ENCODE measurements at places on chromosomes 2 and 18. TPM values are rescaled to one million over a fixed set of nuclear protein-coding genes. Genes with fewer than 3 reads are reported as not detected.

REG1A gene
- not detected for total RNA-seq

DNA sequence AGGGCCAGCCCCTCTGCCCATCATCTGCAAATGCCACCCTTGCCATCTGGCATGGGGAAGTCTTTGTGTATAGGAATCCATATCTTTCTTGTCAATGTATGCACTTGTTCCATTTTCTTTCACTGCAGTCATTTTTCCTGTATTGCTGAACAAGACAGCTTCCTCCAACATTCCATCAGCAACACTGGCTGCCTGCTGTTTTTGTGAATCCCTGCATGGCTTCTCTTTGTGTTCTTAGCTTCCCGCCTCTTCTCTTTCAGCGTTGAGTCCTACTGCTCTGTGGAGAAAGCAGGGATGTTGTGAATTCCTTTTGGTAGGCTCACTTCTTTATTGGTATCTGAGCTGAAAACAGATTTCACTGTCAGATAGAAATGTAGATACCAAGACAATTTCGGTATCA, 150.0 kb downstream of the LPIN1 start:
- no peak for DNase-seq

DNA sequence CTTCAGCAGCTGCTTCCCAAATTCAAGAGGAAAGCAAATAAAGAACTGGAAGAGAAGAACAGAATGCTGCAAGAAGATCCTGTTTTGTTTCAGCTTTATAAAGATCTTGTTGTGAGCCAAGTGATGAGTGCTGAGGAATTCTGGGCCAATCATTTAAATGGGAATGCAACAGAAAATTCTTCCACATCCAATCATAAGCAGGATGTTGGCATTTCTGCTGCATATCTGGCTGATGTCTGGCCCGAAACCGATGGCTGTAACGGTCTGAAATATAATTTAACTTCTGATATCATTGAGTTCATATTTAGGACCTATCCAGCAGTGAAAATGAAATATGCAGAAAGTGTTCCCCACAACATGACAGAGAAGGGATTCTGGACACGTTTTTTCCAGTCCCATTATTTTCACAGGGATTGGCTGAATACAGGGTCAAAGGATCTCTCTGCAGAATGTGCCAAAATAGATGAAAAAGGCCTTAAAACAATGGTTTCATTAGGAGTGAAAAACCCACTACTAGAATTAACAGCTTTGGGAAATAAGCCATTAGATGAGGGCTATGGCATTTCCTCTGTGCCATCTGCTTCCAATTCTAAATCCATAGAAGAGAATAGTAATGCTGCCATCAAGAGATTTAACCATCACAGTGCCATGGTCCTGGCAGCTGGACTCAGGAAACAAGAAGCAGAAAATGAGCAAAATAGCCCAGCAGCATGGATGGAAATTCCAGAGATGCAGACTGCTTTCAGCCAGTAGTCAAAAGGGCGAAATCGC, 175.6 kb downstream of the MC4R start:
- DNase-seq = no peak

- no peak for DNase-seq
These were observed 6.8 kb downstream of the RPL37A start for GRCh38 chr2:216505133-216506106.

GRCh38 chr2:136101042-136101441, 16.9 kb downstream of the CXCR4 start:
- DNase-seq = no peak

TUBA3E gene
- not detected for total RNA-seq

GRCh38 chr2:139175510-139175909, 395.3 kb upstream of the NXPH2 start:
- no peak for DNase-seq

GRCh38 chr2:231573096-231573495, 19.6 kb upstream of the TEX44 start:
- DNase-seq = no peak

ZSWIM2 gene
- not detected for total RNA-seq

HJURP gene
- total RNA-seq = 5.0 TPM

- no peak for DNase-seq
These were observed 687.4 kb upstream of the SYT4 start for GRCh38 chr18:43964666-43965065.

EIF5B gene
- total RNA-seq = 14.6 TPM

DNA sequence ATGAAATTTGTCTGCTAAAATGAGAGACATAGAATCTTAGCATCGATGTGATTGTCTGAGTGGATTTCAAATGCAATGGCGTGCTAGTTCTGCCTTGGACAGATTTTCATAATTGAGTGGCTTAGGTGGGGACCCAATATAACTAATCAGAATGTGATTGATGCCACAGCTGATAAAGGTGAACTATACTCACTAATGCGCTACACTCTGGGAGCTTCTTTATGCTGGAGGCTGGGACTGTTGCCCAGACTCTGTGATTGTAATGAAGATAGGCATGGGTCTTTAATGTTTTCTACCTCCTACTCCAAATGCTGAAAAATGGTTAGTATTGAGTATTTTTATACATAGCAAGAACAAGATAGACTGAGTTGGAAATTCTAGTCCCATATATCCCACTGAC, 339.5 kb upstream of the SLC39A10 start:
- DNase-seq = no peak

FMNL2 gene
- total RNA-seq = 48.4 TPM

ST3GAL5 gene
- 2.2 TPM for total RNA-seq

- peak; percentile 96 for DNase-seq
These were observed 6.6 kb upstream of the CYP27C1 start for GRCh38 chr2:127226520-127227263.

- DNase-seq = no peak
These were observed 42.5 kb upstream of the PPP1CB start for GRCh38 chr2:28709101-28709500.

DNA sequence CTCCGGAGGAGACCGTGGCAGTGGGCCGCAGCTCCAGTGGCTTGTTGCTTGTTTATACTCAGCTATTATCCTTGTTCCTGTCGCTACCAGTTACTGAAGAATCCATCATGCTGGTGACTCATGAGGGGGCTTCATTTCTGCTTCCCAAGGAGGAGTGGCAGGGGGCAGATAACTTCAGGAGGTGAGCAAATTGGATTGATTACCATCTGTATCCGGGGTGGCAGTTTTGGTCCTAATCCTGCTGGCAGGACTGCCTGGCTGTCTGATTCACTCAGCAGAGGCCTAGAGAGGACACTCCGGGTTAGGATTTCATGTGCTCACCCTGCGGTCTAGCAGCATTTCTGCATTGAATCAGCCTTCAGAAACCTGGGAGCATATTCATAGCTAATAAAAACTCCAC, 230.0 kb downstream of the ACTR3 start:
- no peak for DNase-seq

- no peak for DNase-seq
These were observed 69.7 kb downstream of the UGGT1 start for GRCh38 chr2:128160616-128161275.

All from lung microvascular endothelial cell (primary cell).